Stimulated activated CD8-positive, alpha-beta memory T cell treated with anti-CD3 and anti-CD28 coated beads, Interleukin-12 subunit alpha, Interleukin-12 subunit beta, amount 100 ng/mL, for 1 hour (primary cell): ENCODE measurements at places on chromosomes 4 and X.

- no peak for DNase-seq
These were observed 167.8 kb upstream of the LDB2 start for GRCh38 chr4:17066236-17066635.

GRCh38 chr4:68152411-68152810 lies 22.7 kb upstream of the TMPRSS11F start:
- no peak for DNase-seq

DNA sequence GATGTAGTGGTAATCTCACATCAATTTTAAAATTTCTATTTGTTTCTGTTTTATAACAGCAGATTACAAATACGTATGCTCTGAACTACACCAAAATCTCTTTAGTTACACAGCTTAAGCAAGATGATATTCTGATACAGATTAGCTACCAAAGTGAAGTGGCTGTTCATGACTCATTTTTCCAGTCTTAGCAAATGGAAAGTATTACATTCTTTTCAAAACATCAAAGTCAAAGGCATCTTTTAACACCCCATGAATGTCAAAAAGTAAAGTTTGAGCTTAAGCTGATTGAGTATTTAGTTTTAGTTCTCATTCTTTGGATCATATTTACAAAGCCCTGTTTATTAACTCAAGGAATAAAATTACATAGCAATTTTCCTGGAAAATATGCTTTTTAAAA lies 6.6 kb upstream of the HPGDS start:
- no peak for DNase-seq

GRCh38 chrX:119870626-119871131 lies 854 bp downstream of the RNF113A start:
- no peak for DNase-seq

DNA sequence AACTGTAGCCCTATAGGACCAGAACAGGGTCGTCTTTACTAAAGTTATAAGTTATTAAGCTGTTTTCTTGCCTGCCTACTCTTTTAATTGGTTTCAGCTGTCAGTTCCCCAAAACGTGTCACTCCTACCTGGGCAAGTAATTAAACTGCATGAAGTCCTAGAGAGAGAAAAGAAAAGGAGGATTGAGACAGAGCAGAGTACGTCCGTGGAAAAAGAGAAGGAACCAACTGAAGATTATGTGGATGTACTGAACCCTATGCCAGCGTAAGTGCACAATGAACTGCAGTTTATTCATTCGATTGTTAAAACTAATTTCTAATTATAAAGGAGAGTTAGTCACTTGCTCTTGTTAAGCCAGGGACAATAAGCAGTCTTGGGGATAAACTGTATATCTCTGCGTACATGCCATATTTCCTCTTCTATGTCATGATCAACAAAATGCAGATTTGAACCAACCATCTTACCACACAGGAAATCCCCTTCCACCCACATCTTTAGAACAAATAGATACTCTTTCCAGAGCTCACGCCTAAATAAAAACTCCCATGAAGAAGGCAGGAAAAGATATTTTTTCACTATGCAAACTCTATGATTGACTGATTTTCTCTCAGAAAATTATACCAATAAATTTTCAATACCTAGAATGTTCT lies 22.8 kb downstream of the STAP1 start:
- no peak for DNase-seq

GRCh38 chr4:139770361-139770760 lies 104.7 kb downstream of the MGST2 start:
- no peak for DNase-seq

- peak; percentile 2 for DNase-seq
These were observed 116.3 kb upstream of the NALF2 start for GRCh38 chrX:69387567-69388487.

DNA sequence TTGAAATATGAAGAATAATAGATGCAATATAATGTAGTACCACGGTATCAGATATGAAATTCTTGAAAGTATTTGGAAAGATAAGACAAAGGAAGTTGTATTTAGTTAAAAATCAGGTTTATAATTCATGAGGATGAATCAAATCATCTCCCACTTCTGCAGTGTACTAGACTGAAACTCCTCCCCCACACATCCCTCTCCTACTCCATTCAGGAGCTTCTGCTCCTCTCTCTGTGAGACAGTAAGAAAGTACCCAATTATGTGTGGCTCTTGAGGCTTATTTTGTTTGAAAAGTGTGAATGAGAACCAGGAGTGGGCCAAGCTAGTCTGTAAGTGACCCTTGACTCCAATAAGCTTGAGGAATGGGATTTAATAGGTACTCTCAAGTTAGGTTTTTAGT lies 9.5 kb downstream of the SLAIN2 start:
- DNase-seq: no peak

DNA sequence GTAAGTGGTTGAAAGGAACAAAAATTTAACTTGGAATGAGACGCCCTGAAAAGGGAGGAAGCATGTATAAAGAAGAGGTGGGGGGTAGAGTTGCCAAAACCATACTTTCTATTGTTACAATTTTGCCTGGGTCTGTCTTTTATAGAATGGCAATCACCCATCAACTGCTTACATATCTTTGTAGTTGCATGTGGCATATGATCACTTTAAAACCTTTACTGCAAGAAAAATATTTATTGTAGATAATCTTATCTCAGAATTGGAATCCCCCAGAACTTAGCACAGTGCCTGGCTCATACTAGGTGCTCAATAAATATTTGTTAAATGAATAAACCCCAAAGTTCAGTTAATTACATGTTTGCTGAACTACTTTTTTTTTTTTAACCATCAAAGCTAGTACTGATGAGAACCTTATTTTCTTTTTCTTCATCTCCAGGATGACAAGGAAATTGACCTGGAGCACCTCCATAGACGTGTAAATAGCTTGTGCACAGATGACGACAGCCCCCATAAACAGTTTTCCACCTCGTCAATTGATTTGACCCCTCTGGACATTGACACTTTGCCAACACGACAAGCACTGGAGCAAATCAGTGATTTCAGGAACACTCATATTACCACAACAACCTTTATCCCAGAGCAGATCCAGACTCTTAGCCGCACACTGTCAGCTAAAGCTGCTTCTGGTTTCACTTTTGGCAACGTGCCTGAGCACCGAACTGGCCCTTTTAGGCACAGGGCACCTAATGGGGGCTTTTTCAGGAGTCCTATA lies 56.7 kb upstream of the ATOH1 start:
- DNase-seq: no peak

DNA sequence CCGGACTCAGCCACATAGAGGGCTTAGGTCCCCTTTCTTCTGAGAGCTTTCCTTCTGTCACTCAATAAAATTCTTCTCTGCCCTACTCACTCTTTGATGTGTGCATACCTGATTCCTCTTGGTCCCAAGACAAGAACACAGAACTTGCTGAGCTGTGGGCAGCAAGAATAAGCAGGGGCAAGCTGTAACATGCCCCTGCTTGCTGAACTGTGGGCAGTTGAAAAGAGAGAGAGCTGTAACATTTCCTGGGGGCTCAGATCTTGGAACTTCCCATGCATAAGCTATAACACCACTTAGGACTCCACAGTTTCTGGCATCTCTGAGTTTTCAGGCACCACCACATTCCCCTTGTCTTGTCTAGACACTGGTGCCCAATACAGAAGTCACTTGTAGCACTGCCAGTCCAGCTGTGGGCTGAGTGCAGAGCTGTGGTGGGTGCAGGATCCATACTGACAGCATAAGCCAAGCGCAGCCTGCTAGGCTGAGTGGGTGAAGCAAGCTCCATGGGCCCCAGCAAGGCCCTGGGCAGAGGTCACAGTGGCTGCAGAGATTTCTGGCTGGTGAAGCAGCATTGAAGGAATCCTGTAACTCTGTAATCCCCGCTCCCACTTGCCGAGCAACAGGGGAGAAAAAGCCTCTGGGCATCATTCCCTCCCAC lies 241.2 kb downstream of the PCDH10 start:
- DNase-seq: no peak

DNA sequence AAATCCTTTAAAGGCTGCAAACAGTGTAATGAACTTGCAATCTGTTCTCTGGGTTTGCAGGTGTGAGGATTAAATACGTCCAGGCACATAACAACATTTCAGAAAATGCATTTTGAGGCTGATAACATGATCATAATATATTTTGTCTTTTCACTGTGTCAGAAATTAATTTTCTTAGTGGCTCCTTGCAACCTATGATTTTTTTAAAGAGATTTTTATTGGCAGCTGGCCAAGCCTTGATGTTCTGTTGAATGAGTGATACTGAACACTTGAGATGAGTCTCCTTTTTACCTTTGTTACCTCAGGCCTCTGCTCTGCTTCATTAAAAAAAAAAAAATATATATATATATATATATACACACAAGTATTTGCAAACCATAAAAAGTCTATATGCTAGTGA lies 68.2 kb upstream of the TENM3 start:
- no peak for DNase-seq

GRCh38 chrX:103215425-103215991 lies 600 bp downstream of the BEX4 start:
- no peak for DNase-seq

GRCh38 chr4:11427121-11427996 lies 1.3 kb downstream of the HS3ST1 start:
- DNase-seq: no peak

GRCh38 chr4:54505362-54505761 lies 152.4 kb upstream of the KIT start:
- no peak for DNase-seq

- no peak for DNase-seq
These were observed 151.1 kb downstream of the PJA1 start for GRCh38 chrX:69014200-69014599.

DNA sequence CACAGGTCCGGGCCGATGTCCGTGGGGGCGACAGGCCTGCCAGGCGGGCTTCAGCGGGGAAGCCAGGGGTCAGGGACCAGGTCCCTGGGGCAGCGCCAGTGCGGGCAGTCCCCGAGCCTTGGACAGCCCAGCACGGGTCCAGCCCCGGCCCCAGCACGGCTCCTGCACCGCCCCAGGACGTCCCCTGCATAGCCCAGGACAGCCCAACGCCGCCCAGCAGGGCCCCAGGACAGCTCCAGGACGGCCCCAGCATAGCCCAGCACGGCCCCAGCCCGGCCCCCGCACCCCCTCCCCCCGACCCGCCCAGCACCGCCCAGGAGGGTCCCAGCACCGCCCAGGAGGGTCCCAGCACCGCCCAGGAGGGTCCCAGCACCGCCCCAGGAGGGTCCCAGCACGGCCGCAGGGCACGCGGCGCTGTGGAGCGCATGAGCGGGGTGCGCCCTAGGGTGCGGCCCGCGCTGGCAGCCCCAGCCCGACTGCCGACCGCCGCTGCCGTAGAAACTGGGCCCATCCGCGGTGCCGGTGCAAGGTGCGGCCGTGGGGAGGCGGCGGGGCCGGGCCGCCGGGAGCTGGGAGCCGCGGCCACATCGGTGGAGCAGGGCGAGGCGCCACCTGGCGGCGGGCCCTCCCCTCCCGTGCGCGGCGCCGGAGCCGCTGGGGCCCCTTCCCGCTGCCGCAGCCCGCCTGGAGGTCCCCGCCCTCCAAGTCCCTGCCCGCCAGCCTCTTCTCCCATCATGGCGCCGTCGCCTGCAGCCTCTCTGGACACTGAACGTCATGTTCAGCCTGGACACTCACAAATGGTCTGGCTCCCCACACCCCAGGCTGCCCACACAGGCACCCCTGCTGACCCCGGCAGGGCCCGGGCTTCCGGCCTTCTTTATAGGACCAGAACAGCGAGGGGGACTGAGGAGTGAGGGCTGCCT lies 106.8 kb upstream of the NKX1-1 start:
- peak; percentile 16 for DNase-seq

GRCh38 chrX:154411981-154412340 lies 622 bp downstream of the TAFAZZIN start:
- DNase-seq: peak; percentile 23

DNA sequence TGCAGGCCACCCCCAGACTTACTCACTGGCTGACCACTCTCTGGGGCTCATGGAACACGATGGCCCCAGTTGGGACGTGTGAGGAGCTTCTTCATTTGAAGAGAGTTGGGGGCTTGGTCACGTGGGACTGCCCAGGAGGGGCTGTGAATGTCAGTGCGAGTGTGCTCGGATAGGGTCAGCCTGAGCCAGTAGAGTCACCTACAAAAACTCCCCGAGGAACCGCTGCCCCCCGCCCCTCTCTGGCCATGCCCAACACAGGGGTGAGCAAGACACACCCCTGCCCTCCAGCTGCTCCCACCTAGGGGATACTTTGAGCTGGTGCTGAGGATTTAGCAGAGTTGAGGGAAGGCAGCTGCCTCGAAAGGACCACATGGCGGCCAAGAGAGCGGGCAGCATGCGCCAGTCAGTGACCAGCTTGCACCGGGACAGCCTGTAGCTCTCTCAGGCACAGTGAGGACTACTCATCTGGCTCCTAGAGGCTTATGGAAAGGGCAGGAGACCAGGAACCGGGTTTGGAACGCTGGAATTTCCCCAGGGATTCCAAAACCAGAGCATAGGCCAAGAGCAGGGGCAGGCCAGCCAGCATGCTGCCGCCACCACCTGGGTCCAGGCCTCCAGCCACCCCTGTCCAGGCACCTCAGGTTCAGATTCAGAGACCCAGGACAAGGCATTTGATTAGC lies 8.4 kb downstream of the PNMA6E start:
- DNase-seq: no peak

- DNase-seq: no peak
These were observed 5.0 kb downstream of the TDO2 start for GRCh38 chr4:155908187-155909139.

GRCh38 chrX:43643201-43643600 lies 12.9 kb upstream of the MAOA start:
- no peak for DNase-seq

GRCh38 chr4:5940470-5941203 lies 47.8 kb upstream of the CRMP1 start:
- no peak for DNase-seq

- no peak for DNase-seq
These were observed 104.3 kb upstream of the STK26 start for GRCh38 chrX:131918839-131919238.

- no peak for DNase-seq
These were observed 133.6 kb upstream of the S100G start for GRCh38 chrX:16516232-16516876.

DNA sequence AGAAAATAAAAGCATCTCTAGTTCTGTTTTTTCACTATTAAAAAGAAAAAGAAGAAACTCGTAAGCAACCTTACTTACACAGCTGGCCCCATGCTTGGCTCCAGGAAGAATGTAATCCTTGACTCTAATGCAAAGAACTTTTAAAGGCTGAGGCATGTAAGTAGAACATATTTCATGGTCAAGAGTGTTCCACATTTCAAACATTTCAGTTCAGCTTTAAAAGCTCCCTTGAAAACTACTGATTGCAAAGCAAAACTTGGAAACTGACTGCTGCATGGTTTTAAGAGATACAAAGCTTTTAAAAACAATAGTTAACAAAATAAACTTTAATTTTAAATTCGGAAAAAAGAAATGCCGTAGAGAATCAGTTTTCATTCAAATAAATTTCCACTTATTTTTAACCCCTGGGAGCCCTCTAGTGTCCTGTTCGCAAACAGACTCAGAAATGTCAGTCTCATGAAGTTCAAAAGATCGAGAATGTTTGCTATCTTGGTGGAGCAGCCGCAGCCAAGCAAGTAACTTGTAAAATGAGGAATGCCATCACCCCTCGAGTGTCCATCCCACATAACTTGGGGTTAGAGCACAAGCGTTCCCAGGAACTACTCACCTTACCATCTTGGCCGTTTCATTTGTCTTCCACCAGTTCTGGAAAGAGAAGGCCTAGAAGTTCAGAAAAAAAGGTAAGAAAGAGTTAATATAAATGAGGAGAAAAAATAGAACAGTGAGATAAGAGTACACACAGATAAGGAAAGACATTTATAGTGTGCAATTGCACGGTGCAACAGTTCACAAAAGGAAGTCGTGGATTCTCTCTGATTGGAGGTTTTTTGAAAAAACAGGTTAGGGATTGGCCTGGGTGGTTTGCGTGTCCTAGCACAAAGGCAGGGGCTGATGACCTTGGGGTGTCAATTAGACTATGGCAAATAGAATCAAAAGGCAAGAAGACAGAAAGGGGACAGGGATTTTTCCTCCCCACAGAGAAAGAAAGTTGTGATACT lies at the start of gene GASK1B:
GASK1B (minus strand) TSS at position 765 of the 998 bp plus-strand sequence. CDS start 1,650 bp downstream, outside the sequence.
- no peak for DNase-seq
